ENCODE measurements at places on chromosomes 5 and 9.

DNA sequence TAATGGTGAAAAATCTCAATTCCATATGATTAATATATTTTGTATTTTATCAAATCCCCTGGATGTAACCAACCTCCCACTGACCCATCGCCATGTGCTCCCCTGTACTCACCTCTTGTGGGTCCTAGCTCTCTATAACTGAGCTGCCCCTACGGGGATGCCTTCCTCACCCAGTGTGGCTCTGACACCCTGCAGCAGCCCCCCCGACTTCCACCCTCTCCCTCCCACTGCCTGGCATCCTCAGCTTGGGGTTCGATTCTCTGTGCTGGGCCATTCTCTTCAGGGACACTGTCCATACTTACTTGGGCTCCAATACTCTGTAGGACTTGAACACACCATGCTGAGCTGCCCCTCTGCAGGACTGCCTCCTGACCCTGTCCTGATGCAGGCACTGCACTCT is 87.1 kb downstream of the PJA2 start:
- DNase-seq = no peak

DNA sequence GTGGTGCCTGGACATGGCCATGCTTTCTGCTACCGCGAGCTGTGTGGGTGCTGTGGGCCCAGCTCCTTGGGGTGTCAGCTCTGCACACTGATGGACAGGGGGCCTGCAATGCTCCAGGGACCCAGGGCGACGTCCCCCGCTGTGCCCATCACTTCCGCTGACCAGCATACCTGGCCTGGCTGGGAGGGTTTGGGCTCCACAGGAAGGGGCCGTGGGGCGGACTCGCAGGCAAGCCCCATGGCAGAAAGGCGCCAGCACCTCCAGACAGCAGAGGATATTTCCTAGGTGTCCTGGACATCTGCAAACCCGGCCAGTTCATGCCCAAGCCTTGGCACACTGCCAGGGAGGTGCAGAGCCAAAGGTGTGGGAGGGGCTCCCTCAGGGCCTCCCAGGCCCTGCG is 295.8 kb upstream of the IRX4 start:
- DNase-seq = no peak

GRCh38 chr9:70816316-70816715 is 305.1 kb downstream of the TRPM3 start:
- no peak for DNase-seq

DNA sequence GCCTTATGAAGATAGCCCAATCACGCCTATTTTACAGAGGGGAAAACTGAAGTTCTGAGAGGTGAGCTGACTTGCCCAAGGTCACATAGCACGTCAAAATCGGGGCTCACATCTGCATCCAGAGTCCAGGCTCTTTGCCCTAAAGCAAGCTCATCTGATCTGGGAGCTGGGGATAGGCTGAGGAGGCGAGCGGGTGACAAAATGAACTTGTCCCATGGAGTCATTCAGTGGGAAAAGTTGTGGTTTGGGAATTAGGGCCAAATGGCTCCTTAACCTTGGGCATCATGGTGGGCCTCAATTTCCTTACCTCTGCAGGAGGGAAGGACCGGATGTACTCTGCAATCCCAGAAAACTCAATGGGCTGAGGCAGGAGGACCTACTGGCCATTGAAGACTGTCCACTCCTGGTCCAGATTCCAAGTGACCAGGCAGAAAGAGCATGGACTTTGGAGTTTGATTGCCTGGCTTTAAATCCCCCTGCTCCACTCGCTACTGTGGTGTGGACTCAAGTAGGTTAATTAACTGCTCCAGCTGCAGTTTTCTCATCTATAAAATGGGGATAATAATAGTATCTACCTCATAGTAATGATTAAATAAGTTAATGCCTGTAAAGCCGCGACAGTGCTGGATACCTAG is 160.4 kb downstream of the RGS3 start:
- DNase-seq = no peak

DNA sequence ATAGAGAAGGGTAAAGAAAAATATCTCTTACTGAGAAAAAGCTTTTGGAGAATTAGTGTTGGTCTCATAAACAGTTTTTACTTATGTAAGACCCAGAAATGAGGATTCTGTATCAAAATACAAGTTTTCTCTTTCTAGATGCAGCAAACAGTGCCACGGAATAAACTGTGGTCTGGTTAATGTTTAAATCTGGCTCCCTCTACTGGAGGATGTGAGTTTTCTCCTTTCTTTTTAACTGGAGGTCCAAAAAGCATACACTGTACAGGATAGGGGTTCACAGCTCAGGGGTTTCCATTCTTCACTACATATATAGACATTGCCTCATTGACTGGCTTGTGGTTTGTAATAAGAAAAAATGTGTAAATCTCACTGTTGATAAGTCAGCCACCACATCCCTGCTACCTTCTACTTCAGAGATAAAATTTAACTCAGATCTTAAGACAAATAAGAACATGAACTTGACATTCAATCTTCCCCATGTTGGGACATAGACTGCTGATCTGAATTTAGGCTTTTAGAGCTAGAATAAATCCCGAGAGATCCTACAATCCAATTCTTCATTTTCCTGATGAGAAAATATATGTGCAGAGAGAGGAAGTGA is 98.9 kb downstream of the CFAP95 start:
- no peak for DNase-seq

DNA sequence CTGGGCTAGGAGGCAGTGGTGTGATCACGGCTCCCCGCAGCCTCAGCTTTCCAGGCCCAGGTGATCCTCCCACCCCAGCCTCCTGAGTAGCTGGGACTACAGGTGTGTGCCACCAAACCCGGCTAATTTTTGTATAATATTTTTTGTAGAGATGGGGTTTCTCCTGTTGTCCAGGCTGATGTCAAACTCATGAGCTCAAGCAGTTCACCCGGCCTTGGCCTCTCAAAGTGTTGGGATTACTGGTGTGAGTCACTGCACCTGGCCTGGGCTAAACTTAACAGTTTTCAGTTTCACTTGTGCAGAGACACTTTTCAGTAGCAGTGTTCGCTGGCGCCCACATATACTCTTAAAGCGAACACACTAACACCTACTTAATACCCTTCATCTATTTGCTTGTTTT is 205.6 kb upstream of the ZNF608 start:
- no peak for DNase-seq

DNA sequence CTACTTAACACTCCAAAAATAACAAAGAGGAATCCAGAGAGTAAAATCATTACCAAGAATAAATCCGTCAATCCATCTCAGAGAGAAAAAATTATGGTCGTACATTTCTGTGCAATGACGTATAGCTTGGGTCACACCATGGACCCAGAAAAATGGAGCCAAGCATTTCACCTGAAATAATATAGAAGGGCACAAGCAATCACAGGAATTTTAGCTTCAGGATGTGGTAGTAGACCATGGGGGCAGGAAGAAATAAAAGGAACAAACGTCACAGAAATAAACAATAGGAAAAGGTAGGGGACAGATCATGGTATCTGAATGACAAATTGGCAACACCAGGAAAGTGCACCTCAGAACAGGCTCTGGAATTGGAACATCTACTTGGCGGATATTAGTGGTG is 231.0 kb downstream of the PLK2 start:
- no peak for DNase-seq

GRCh38 chr9:134737842-134738580 is 96.4 kb downstream of the COL5A1 start:
- no peak for DNase-seq

GRCh38 chr5:82405618-82406204 is 127.6 kb upstream of the RPS23 start:
- no peak for DNase-seq

DNA sequence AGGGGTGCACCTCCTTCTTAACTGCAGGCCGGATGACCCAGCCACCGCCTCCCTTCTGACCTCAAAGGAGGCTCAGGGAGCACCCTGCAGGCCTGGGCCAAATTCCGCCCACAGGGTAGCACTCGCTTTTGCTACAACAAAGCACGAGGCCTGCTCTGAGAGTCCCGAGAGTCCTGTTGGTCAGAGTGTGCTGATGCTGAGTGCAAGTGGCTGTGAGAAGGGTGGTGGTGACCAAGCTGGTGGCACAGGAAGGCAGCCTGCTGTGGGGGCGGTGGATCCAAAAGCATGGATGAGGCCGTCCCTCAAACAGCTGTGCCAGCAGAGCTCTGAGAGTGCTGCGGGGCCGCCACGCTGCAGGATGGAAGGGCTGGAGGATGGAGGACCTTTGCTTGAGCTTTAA is 101.8 kb downstream of the AK8 start:
- DNase-seq = no peak

DNA sequence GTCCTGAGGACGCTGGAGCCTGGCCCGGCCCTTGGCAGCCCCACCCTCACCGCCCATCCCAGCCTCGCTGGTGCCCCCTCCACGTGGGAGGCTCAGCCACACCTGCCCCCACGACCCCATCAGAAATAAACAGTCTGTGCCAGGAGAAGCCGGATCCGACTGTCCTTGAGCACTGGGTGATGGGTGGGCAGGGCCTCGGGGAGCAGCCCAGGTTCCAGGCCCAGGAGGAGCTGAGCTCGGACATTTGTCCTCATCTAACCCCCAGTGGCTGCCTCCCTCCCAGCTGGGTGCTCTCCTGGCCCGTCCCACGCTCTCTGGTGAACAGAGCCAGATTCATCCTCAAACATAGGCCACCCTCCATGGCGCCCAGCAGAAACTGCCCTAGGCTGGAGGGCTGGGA is 4.6 kb upstream of the PTGDS start:
- DNase-seq = no peak

DNA sequence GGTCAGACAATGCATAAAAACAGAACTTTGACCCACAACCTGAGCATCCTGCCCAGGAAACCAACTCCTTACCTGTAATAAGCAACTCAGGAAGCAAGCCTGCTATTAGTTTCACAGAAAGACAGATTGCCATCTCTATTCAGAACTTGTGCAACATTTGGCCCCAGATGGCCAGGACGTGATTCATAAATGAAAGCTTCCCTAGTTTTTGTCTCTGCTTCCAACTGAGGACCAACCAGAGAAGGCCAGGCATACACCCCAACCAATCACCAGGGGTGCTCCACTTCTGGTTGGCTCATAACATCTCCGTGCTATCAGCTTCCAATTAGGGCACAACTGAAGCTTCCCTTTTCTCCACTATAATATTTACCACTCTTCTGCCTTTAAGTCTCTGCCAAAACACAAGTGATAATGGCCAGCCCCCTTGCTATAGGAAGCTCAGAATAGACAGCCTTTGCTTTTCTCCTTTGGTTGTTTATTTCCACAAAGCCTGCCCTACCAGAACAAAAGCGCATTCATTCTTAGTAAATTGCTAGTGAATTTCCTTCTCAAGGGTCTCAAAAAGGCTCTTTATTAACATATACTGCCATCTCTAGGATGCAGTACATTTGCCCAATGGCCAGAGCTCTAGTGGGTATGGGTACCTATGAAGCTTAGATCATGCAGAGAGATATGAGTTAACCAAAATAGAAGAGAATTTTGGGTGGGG is 289.7 kb upstream of the DAP start:
- no peak for DNase-seq

DNA sequence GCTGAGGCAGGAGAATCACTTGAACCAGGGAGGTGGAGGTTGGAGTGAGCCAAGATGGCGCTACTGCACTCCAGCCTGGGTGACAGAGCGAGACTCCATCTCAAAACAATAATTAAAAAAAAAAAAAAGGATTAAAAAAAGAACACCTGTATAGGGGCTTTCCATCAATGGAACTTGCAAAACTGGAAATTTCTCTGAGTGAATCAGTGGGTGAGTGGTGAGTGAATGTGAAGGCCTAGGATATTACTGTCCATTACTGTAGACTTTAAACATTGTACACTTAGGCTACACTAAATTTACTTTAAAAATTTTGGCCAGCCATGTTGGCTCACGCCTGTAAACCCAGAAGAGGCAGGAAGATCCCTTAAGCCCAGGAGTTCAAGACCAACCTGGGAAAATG is 5.7 kb upstream of the RARS1 start:
- DNase-seq = no peak

- no peak for DNase-seq
Observed at GRCh38 chr5:34415559-34416198, 240.4 kb upstream of the RAI14 start.

GRCh38 chr9:115525111-115526058 is 407.4 kb upstream of the TNC start:
- DNase-seq = no peak

DNA sequence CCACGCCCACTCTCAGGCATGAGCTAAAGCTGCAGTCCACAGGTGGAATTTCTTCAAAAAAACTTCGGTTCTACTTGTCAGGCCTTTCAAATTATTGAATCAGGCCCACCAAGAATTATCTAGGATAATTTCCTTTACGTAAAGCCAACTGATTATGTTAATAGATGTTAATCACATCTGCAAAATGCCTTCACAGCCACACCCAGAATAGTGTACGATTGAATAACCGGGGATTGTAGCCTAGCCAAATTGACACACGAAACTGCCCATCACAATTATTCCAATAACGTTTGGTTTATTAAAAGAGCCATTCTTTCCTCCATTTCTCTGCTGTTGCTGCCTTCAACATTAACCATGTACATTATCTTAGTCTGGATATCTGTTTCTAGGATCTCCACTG is 148.7 kb downstream of the NR3C1 start:
- DNase-seq = no peak

GRCh38 chr9:135990468-135991429 is 29.6 kb upstream of the UBAC1 start:
- peak; percentile 64 for DNase-seq

- DNase-seq = no peak
Observed at GRCh38 chr9:96065482-96066251, 190.2 kb downstream of the ERCC6L2 start.

GRCh38 chr5:58851153-58851552 is 268.3 kb downstream of the RAB3C start:
- no peak for DNase-seq

- no peak for DNase-seq
Observed at GRCh38 chr5:33711094-33711679, 180.6 kb downstream of the ADAMTS12 start.

GRCh38 chr5:2087980-2088379 is 205.3 kb upstream of the IRX4 start:
- DNase-seq = no peak

GRCh38 chr9:74861773-74862474 is 25.8 kb downstream of the TRPM6 start:
- DNase-seq = no peak

GRCh38 chr9:20479419-20480155 is 142.7 kb downstream of the MLLT3 start:
- no peak for DNase-seq

DNA sequence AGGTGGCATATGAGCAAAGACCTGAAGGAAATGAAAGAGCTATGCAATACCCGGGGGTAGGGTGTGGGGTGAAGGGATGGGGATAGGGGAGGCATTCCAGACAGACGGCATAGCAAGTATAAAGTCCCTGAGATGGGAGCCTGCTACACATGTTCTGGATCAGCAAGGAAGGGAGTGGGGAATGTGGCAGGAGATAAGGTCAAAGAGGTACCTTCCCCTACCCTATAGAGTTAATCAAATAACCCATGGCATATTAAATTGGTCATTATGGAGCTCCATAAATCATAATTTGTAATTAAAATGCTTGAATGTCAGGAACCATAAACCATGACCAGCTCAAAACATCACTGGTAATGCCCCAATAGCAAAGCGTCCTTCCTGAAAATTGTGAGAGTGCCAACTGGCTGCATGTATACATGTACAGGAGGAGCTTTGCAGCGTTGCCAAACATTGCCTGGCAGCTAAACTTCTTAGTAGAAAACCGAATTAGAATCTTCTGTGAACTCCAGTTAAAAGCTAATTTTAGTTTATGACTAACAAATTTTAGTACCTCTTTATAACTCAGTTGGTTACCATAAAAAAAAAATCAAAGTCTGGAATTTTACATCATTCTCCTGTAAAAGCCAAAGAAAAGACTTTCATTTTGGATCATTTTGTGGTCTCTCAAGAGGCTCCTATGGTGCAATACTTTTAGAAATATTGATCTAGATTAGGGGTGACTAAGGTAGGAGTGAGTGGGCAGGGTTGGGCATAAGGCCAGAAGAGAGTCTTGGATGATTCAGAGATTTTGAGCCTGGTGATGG is 4.7 kb downstream of the DNAI1 start:
- no peak for DNase-seq
